Activated T-helper 1 cell treated with anti-CD3 and anti-CD28 coated beads, Interleukin-12 subunit alpha, Interleukin-12 subunit beta, Interleukin-2, Interleukin-4 antibody, amounts not matched to agents 30 ng/mL and 10 ng/mL and 1 ng/mL, durations not matched to agents 14 hours and 24 hours and 36 hours (primary cell): ENCODE measurements at places on chromosomes 11 and 22. TPM values are rescaled to one million over a fixed set of nuclear protein-coding genes. Genes with fewer than 3 reads are reported as not detected.
A peak's percentile ranks its signal among the peaks of the same experiment; 100 is the strongest.

Gene OR8G5
- total RNA-seq: not detected in 2 replicates

Gene CASP5
- not detected in 2 replicates for total RNA-seq

Gene NPAS4
- not detected in 2 replicates for total RNA-seq

Gene AHNAK
- 96.5 and 97.2 TPM in 2 replicates for total RNA-seq

Gene YIF1A
- total RNA-seq: 125 and 127 TPM in 2 replicates

Gene TRIM49
- total RNA-seq: not detected in 2 replicates

Gene PATE4
- total RNA-seq: not detected in 2 replicates

Gene OR2AG1
- total RNA-seq: not detected in 2 replicates

Gene BARX2
- total RNA-seq: 8.8 and 9.1 TPM in 2 replicates

- no peak for DNase-seq
Measured at GRCh38 chr22:26168939-26169314, 335 bp upstream of the SEZ6L start.

DNA sequence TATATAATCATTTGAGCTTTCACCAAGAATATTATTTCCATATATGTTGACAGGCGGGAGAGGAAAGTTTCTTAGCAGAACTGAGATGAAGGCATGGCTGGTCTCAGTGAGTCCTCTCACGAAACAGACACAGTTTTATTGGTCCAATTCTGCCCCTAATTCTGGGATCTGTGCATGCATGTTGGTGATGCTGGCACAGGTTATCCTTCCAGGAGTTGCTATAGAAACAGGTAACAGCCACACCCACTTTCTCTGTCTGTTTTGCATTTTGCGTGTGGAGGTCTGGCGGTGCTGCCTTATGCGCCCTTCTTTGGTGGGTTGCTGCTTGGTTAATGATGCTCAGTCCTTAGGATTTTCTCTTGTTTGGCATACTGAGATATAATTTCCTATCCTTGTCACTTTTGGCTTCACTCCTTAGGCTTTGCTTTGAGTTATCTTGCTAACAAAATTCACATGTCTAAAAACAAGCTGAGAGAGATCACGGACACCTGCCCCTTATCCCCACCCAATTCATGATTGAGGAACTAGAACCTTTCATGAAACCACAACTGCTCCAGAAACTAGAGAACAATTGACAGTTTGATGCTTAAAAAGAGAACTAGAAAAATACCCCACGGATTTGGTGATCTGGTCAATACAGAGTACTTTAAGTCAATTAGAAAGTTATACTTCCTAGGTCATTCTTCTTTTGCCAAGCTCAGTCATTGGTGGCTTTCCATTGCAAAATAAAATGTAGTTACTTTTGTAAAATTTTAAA is 189.3 kb downstream of the FAT3 start:
- DNase-seq: no peak

GRCh38 chr22:47395481-47395880 is 633.0 kb downstream of the TBC1D22A start:
- DNase-seq: no peak

- DNase-seq: no peak
Measured at GRCh38 chr11:84455691-84456090, 1169.5 kb upstream of the CCDC90B start.

- no peak for DNase-seq
Measured at GRCh38 chr22:36374603-36375024, 13.2 kb downstream of the MYH9 start.

- no peak for DNase-seq
Measured at GRCh38 chr22:29300807-29301601, 5.4 kb upstream of the GAS2L1 start.

- DNase-seq: no peak
Measured at GRCh38 chr11:119835753-119836152, 106.8 kb upstream of the NECTIN1 start.

GRCh38 chr22:36379593-36380361 is 8.0 kb downstream of the MYH9 start:
- DNase-seq: peak; percentile 51

DNA sequence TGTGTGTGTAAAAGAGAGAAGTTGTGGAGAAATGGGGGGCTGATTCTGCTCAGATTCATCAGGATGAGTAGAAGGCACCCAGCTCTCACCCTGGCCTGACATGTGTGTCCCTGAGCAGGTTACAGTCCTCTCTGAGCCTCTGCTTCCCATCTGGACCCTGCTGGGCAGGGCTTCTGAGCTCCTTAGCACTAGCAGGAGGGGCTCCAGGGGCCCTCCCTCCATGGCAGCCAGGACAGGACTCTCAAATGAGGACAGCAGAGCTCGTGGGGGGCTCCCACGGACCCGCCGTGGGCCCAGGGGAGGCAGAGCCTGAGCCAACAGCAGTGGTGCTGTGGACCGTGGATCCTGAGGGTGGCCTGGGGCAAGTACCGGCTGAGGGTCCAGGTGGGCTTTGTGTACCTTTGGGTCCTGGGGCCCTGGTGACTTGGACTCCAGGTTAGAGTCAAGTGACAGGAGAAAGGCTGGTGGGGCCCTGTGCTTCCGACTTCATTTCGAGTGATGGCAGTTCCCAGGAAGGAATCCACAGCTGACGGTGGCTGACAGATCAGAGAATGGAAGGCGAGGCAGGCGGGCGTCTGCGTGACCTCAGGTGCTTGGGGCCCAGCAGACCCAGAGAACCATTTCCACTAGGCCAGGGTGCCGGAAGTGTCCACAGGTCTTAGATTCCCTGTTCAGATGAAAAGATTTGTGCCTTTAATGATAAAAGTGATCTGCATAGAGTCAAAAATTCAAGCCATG is 21.9 kb downstream of the NEAT1 start:
- no peak for DNase-seq

DNA sequence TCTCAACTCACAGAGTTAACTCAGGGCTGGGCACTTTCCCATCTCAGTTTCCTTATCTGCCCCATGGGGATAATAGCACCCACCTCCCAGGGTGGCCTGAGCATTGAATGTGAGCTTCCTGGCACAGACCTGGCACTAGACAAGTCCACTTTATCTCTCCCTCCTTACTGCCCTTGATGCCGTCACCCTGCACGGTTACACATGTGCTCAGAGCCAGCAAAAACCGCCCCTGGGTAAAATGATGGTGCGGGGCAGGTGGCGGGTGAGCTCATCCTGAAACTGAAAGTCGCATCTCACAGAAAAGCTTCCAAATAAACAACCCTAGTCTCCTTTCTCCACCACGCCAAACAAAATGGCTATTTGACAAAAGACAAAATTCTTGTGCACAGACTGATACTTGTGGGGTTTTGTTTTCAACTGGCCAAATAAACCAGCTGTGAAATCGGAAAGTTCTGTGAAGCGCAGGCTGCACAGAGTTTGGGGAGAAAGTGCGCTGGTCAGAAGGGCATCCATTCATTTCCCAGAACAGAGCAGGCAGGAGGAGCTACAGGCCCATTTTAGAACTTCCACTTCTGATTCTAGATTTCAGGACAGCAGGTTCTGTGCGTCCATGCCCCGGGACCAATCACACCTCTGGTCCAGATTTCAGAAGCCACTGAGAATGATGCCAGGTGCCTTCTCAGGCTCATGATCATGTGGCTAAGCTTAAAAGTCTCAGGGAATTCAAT is 138.1 kb downstream of the SHANK2 start:
- no peak for DNase-seq

GRCh38 chr11:1623716-1624115 is 1.8 kb upstream of the KRTAP5-4 start:
- no peak for DNase-seq

DNA sequence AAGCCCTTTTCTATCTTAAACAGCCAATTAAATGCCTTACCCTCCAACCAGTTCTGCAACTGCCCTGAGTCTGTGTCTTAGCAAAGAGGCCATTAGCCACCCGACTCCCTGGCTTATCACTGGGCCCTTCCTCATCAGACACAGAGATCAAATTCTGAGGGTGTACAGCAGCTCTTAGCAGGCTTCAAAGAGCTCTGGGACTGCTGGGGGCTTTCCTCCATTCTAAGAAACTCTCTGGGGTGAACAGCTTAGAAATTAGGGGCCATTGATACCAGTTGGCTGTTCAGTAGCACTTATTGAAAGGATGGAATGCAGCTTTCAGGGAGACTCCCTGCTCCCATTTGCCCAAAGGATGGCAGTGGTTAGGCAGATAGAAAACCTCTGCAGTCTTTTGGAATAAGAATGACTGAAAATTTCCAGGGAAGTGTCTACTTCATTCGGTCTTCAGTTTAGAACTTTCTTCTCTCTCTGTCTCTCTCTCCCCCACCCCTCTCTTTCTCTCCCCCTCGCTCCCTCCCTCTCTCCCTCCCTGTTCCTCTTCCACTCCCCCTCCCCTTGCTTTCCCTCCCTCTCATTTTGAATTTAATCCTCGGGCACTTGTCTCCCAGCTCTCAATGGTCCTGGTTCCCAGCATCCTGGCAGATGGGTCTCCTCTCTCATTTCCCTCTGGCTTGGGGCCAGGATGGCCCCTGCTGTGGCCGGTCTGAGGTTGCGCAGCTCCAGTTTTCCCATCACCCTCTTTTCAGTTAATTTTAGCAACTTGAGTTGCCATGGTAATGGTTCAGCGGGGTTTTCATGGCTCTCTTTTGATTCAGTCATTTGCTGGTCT is 76.4 kb downstream of the COMMD9 start:
- DNase-seq: no peak
